ENCODE measurements at places on chromosomes 1 and 21.

DNA sequence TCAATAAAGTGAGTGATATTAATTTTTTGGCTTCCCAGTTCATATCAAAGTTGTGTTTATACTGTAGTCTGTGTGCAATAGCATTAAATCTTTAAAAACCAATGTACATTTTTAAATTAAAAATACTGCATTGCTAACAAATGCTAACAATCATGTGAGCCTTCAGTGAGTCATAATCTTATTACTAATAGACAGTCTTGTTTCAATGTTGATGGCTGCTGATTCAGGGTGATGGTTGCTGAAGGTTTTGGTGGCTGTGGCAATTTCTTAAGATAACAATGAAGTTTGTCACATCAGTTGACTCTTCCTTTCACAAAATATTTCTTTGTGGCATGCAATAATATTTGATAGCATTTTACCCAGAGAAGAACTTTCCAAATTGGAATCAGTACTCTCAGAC, 109.0 kb downstream of the ZMYM4 start:
- no peak for DNase-seq

GRCh38 chr1:76892675-76893074, 25.4 kb downstream of the ST6GALNAC5 start:
- DNase-seq: no peak

DNA sequence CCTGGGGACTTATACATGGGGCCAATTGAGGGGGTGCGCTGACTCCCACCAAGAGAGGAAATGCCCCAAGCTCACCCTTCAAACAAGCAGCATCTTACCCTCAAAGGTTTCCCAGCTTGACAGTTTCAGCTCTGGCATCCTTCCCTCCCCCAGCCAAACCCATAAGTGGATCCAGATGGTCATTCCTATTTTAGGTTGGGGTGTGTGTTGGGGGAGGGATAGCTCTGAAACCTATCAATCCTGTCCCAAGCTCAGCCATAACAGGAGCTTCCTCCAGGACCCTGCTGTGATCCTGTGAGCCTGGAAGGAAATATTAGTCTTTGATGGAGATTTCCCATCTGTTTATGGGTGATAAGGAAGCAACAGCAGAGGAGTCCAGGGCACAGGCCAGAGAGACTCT, 3.4 kb upstream of the TMEM222 start:
- DNase-seq: no peak

- no peak for DNase-seq
Measured at GRCh38 chr1:203465146-203465798, 10.3 kb upstream of the PRELP start.

- DNase-seq: no peak
Measured at GRCh38 chr1:4702932-4703331, 48.5 kb downstream of the AJAP1 start.

GRCh38 chr1:201693890-201694607, 134.9 kb upstream of the IPO9 start:
- DNase-seq: no peak

GRCh38 chr21:40835184-40835694, 11.7 kb downstream of the DSCAM start:
- DNase-seq: no peak

- DNase-seq: no peak
Measured at GRCh38 chr1:96416111-96416595, 305.4 kb upstream of the PTBP2 start.

DNA sequence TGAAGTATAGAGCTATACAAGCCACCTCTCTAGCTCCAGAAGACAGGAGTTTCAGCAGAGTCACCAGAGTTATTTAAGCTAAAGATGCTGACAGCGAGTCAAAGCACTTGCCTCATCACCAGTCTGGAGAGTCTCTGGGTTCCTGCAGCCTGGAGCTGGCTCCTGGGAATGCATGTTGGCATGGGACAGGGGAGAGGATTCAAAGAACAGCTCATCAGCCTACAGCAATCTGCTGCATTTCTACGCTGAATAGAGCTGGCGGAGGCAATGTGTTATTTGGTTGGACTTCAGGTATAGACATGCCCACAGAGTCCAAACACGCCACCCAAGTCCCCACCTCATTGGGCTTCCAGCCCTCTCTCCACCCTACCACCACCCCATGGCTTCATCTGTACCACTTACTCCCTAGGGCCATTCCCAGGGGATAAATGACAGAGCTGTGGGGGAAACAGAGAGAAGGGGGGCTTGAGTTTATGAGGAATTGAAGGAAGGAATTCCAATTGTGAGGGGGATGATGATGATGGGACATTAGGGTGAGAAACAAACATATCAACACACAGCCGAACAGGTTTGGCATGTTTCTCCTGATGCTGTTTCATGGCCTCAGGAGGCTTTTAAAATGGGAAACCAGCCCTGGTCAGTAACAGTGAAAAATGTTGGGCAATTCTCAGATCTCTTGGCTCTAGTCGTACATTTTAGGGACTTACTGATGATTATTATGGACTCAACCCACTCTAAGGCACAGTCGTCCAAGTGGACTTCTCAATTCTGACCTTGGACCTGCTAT, 58.4 kb downstream of the PLEKHA6 start:
- DNase-seq: no peak

- DNase-seq: no peak
Measured at GRCh38 chr1:94988356-94988755, 61.4 kb upstream of the CNN3 start.

- no peak for DNase-seq
Measured at GRCh38 chr1:159753386-159753785, 27.4 kb upstream of the DUSP23 start.

DNA sequence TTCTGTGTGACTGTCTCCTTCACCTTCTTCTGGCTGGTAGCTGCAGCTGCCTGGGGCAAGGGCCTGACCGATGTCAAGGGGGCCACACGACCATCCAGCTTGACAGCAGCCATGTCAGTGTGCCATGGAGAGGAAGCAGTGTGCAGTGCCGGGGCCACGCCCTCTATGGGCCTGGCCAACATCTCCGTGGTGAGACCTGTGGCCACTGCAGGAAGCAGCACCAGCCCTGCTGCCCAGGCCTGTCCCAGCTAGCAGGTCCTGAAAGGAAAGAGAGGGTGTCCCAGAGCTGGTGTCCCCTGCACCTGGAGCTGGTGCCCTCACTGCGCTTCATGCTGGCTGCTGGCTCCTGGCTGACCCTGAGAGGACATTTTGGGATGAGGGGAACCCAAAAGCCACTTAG, 5.9 kb upstream of the ATXN7L2 start:
- DNase-seq: no peak

- DNase-seq: no peak
Measured at GRCh38 chr1:40708750-40709099, 17.2 kb downstream of the NFYC start.

GRCh38 chr1:229310833-229311232, 32.0 kb downstream of the CCSAP start:
- DNase-seq: no peak

DNA sequence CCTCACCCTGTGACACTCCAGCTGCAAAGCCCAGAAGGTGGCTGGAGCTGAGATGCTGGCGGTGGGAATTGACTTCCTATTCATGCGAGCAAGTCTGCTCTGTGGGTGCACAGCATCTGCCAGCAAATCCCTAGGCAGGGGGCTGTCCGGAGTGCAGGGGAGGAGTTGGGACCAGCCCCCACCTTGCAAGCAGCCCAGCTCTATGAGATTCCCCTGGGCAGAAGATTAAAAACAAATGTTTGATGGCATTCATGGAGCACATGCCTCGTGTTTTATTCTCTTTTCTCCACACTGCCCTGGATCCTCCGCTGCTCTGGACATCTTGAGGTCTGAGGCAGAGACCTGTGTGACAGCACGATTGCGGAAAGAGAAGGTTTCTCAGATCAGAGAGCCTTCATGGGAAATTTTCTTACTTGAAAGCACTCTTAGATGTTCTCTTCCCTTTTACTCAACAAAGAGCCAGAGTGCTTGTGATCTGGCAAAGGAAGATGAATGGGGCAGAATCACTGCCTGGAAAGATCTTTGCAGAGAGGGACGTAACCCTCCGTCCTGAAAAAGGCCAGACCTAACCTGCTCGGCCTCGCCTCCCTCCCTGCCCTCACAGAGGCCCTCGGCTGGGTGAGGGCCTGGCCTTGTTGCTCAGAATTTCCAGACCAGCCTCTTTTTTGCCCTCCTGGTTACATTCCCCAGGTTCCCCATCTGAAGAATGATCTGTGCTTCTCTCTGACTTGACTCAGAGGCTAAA, 597.1 kb downstream of the KIF26B start:
- DNase-seq: no peak

- DNase-seq: no peak
Measured at GRCh38 chr21:35989138-35989735, 71.1 kb downstream of the SETD4 start.

DNA sequence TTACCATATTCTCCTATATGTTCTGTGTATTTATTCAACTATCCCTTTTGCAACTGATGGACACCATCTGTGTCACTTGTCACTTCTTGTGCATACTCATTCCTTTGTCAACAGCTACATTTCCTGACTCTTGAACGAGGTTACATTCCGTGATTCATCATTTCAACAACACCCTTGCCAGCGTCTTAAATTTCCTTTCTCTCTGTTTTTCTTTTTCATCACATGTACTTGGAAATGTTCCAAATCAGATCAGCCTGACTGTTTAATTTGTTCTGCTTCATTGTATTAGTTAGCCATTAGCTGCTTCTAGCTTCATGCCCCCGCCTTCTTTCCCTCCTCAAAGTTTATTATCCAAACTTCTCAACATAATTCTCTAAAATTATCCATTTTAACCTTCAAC, 173.0 kb downstream of the ADGRL4 start:
- no peak for DNase-seq

DNA sequence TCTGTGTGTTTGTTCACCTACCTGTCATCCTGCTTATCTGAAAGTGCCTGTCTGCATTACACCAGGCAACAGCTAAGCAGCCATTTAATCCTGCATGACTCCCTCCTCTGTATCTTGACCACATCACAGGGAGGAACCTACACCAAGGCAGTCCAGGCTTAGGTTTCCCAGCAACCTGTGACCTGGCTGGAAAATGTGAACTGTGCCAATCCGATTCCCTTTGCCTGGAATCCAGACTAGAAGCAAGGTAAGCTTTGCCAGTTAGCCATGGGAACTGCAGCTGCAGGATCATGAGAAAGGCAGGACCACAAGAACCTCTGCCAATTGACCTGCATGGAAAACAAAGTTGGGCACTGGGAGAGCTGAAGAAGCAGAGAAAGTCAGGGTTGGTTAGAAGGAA, 6.3 kb upstream of the ATP1B1 start:
- DNase-seq: no peak

DNA sequence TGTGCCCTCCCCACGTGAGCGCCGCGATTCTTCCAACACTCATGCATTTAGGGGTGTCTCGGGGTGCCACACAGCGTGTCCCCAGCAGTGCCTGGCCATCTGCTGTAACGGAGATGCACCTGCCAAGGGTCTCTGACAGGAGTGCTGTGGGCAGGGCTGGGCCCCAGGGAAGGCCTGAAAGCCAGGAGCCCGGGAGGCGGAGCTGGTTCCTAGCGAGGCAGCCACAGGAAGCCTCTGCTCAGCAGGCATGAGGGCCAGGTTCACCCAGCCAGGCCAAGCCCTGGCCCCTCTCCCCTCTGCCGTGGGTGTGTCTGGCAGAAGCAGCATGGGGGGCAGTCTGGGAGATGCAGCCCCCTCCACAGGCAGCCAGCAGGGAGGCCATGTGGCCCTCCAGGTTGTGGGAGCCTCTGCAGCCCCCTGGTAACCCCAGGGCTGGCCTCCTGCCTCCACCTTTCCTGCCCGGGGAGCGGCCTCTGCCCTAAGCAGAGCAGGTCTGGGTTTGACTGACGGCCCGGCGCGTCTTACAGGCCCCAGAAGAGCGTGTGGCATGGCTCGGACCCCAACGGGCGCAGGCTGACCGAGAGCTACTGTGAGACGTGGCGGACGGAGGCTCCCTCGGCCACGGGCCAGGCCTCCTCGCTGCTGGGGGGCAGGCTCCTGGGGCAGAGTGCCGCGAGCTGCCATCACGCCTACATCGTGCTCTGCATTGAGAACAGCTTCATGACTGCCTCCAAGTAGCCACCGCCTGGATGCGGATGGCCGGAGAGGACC, 30.4 kb downstream of the SLC19A1 start:
- no peak for DNase-seq

DNA sequence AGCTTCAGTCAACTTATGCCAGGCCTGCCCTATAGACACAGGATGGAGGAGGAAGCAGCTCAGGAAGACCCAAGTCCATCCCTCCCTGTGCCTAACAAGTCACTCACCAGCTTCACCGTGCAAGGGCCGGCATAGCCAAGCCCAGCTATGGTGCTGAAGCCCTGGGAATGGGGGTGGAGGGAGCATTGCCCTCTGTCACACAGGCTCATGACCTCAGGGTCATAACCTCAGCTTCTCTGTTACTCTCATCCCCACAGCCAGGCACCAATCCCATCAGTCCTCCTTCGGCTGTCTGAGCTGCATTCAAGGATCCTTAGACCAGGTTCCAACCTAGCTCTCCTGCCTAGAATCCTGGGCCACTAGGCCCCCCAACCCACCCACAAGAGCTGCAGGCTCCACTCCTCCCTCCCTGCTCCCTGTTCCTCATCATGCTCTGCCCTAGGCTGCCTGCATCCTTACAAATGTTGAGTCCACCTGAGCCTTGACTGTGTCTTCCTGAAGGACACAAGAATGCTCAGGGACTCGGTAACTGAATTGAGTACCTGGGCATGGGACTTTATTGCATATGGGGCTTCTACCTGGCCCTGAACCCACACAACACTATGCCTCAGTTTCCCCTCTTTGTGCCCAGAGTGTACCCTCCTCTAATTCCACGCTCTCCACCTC, 1.7 kb downstream of the CD244 start:
- DNase-seq: no peak

- no peak for DNase-seq
Measured at GRCh38 chr1:32111789-32112188, 3.9 kb downstream of the KPNA6 start.

DNA sequence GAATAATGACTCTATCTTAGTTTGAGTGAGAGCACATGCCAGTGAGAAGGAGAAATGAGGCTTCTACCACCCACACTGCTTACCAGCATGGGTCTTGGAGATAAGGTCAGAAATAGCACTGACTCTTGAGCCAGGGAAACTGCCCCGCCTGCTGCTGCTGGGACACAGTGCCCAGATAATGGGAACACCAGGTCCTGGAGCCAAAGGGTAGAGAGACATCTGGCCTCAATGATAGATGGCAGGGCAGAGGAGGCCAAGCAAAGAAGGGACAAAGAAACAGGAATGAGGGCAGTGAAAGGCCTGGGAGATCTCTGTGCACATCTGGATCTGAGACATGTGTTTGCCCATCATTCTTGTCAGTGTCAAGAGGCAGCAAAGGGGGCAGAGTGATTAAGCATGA, 97.4 kb downstream of the MIS18A start:
- DNase-seq: no peak

GRCh38 chr1:159196543-159196942, 8.1 kb upstream of the ACKR1 start:
- no peak for DNase-seq

DNA sequence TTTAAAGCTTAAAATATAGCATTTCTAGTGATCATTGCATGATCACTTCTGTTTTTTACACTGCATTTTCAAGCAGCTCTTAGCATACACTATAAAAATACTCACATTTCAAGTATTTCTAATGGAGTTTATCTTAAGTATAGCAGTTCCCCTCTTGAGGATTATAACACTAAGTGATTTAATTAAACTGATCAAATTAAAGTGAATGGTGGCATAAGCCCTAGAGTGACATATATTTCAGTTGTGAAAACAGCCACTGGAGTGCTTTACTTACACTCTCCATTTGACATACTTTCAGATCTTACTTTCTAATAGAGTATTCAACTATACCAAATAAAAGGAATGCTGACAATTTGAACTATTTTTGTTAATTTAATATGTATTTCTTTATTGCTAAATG, 623.3 kb upstream of the TMPRSS15 start:
- DNase-seq: no peak

All from stimulated activated CD8-positive, alpha-beta memory T cell treated with anti-CD3 and anti-CD28 coated beads, Interleukin-4, amount 100 ng/mL, for 1 hour (primary cell).